NT2/D1 (cell line): ENCODE measurements at places on chromosomes 2 and 18.

GRCh38 chr2:182717416-182717815 lies 1.4 kb downstream of the DNAJC10 start:
- no peak for DNase-seq

- DNase-seq, result no peak
Measured at GRCh38 chr2:44573996-44574395, 212.2 kb downstream of the CAMKMT start.

- no peak for DNase-seq
Measured at GRCh38 chr2:144474017-144474416, 45.9 kb downstream of the ZEB2 start.

DNA sequence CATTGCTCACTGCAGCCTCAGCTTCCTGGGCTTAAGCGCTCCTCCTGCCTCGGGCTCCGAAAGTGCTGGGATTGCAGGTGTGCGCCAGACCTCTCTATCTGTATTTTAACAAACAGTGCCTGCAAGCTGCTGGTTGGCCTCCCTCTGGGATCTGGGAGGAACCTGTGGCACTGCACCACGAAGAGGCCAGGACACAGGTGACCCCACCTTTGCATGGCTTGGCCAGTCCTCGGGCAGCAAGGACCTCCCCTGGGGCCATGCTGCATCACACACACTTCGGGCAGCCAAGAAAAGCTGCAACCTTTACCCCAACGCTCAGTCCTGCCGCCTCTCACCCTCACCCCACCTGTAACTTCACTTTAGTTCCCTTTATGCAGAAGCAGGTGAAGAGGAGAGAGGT lies 70.0 kb downstream of the PXDN start:
- no peak for DNase-seq
